ENCODE measurements at places on chromosomes 16 and 17. TPM values are rescaled to one million over a fixed set of nuclear protein-coding genes. Genes with fewer than 3 reads are reported as not detected.

Gene LAT
- 1.4 TPM for total RNA-seq

Gene EFCAB3
- not detected for total RNA-seq

Gene MPO
- total RNA-seq: 2.3 TPM

Gene KRT31
- total RNA-seq: 3.3 TPM

Gene KRT34
- total RNA-seq: not detected

Gene DOC2A
- 0.22 TPM for total RNA-seq

Gene PRSS53
- 11.5 TPM for total RNA-seq

Gene ZFP3
- 6.3 TPM for total RNA-seq

Gene CD7
- 0.22 TPM for total RNA-seq

Gene GLTPD2
- total RNA-seq: not detected

Gene COG7
- 12.3 TPM for total RNA-seq

Gene MEFV
- total RNA-seq: 0.27 TPM

Gene TEKT5
- total RNA-seq: 0.13 TPM

Gene TNRC6C
- 8.3 TPM for total RNA-seq
